ENCODE measurements at places on chromosomes 2 and 18.
A peak's percentile ranks its signal among the peaks of the same experiment; 100 is the strongest.

- DNase-seq: peak; percentile 5
Measured at GRCh38 chr18:11518788-11519685, 90.4 kb upstream of the SLC35G4 start.

DNA sequence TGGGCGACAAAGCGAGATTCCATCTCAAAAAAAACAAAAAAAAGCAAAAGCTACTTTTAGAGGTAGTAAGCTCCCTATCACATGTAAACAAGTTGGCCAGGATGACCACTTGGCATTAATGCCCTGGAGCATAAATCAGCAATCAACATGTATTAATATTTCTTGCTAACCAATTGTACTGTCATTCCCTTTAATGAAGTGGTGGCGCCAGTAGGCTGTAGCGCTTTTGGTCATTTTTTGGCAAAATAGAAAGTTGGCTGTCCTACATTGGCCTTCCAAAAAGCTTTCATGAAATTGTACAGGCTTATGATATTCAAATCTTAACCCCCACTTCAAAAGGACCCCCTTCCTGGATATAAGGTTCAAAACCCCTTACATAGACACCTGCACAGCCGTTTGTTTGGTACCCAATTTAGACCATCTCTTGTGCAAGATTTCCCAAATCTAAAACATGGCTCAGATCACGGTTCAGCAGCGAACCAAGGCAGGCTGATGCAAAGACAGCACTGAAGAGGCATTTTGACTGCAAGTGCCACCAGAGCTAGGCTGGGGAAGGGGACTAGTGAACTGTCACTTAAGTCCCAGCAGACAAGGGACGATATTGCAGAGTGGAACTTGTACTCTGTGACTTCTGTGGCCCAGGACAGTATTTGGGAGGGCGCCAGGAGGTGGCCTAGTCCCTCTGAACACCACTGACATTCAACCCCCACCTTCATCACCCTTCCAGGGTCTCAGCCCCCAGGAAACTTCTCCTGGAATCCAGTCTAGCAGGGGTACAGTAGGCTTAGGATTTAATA, 31.9 kb downstream of the SMAD7 start:
- no peak for DNase-seq

- no peak for DNase-seq
Measured at GRCh38 chr2:102181919-102182635, 4.7 kb upstream of the IL1RL2 start.

GRCh38 chr2:125086313-125087184, 1061.5 kb downstream of the CNTNAP5 start:
- DNase-seq: no peak

- no peak for DNase-seq
Measured at GRCh38 chr2:25363733-25364132, 22.0 kb upstream of the DNMT3A start.

GRCh38 chr2:233422050-233422639, 67.9 kb downstream of the DGKD start:
- DNase-seq: peak; percentile 79

GRCh38 chr2:24125956-24126355, 2.7 kb downstream of the FAM228B start:
- no peak for DNase-seq

DNA sequence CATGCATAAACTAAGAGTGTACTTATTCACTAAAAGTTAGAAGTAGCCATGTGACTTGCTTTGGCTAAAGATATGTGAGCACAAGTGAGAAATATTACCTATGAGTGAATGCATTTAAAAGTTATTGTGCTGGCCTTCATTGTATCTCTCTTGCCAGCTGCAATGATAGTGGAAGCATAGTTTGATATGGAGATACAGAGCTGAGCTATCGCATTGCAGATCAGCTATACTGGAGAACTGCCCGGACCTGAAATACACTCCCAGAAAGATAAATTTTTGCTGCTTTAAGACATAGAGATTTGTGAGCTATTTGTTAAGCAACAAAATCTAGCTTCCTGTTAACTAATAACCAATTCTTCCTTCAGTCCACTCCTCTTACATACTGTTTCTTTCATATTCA, 571.1 kb downstream of the CPS1 start:
- no peak for DNase-seq

- no peak for DNase-seq
Measured at GRCh38 chr2:66460031-66460430, 25.1 kb downstream of the MEIS1 start.

DNA sequence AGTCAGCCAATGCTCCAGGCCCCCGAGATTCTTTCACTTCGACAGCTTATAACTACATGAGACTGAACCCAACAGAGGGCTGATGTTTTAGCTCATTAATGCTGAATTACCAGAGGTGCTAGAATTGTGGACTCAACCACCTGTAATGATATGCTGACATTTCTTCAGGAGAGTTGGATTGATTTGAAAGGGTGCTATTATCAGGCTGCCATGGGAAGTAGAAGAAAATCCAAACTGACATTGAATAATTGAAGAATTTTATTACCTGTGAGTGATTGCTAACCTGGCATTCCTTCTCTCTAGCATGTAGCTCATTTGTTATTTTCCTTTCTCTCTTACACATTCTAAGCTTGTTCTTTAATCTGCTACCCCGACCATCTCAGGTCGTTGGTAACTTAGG, 488.8 kb downstream of the PID1 start:
- DNase-seq: no peak
